ENCODE measurements at places on chromosomes 2 and 18.

- no peak for DNase-seq
Measured at GRCh38 chr18:45856531-45856930, 31.1 kb downstream of the SIGLEC15 start.

- DNase-seq: no peak
Measured at GRCh38 chr2:96601382-96602292, 36.5 kb downstream of the KANSL3 start.

DNA sequence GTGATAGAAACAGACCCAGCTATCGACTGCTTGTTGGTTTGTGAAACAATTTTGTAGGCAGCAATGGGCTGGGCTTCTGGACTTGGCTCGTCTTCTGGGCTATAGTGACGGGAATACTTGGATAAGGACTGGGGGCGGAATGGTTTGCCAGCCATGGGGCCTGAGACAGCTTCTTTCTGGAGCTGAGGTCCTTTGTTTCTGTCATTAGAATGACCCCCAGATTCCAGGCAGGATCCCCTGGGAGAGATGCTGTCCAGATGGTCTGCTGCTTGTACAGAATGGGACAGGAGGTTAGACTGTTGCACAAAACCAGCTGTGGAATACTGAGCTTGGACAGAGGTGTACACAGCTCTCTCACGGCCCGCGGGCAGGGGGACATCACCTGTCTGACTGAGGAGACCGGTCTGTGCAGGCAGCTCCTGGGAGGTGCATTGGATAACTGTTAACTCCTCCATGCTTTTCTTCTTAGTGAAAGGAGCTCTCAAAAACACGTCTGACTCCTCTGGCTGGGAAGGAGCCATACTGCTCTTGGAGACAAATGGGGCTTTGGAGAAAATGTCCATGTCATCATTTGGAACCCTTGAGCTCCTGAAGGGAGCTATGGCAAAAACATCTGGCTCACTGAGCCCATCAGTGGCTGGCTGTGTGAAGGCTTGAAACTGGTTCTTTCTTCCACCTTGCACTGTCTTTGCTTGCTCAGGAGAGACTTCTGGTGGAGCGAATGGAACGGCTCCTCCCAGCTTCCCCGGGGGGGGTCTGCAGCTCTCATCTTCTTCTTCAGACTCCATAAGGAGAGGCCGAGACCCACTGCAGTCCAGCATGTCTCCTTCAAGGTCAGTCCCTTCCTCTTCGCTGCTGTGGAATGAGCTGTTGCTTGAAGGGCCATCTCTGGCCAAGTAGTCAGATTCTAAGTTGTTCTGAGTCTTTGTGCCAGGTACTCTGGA is 28.6 kb upstream of the NFU1 start:
- DNase-seq: no peak

DNA sequence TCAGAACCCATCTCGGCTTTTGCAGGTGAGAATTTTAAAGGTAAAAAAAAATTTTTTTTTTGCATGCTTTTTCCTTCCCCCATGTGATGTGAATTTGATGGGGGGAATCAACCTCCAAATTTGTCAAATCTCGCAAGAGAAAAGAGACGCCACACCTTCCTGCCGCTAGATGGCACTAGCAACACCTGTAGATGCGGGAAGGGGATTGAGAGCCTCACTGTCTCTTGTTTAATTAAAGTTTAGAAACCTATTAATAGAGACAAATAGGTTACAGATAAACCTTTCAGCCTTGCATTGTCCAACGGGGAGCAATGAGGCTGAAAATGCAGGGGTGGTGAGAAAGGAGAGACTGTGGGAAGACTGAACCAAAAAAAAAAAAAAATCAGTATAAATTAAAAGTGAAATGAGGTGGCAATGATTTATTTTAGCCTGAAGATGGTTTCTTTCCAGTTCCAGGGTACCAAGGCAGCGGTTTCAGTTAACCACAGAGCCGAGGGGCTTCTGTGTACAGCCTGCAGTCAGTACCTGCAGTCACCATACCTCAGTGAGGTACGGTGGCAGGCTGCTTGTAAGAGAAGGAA is 84.6 kb downstream of the NRP2 start:
- peak; percentile 25 for DNase-seq

DNA sequence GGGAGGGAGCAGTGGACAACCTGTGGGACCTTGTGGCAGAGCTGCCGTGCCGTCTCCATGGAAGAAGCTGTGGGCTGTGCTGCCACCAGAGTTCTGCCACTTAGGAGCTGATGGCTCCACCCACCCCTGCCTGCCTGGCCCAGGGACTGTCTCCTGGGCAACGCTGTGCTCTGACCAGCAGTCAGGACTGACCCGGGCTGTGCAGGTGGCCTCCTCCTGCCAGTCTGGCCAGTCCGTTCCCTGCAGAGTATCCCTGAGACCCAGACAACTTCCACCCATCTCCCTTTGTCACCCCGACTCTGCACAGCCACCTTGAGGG is 12.8 kb downstream of the ASIC4 start:
- DNase-seq: peak; percentile 25

GRCh38 chr2:24970483-24971285 is 1.1 kb downstream of the DNAJC27 start:
- DNase-seq: no peak

- DNase-seq: no peak
Measured at GRCh38 chr2:57701391-57701791, 345.2 kb upstream of the VRK2 start.

- no peak for DNase-seq
Measured at GRCh38 chr18:79458131-79458838, 62.6 kb downstream of the NFATC1 start.

- DNase-seq: no peak
Measured at GRCh38 chr2:216188559-216188850, 79.4 kb downstream of the XRCC5 start.

GRCh38 chr18:67875060-67875459 is 358.5 kb upstream of the DSEL start:
- DNase-seq: no peak

All from NCI-H1092 treated with DMSO at 0.1 percent for 48 hours (cell line).